Fibroblast of skin of right quadriceps (primary cell): ENCODE measurements at places on chromosomes 13 and 19.

GRCh38 chr19:18915639-18916038, 3.5 kb downstream of the COPE start:
- DNase-seq = peak; percentile 22

- peak; percentile 55 for DNase-seq
These were observed 15.6 kb downstream of the KPNA3 start for GRCh38 chr13:49776871-49777270.

DNA sequence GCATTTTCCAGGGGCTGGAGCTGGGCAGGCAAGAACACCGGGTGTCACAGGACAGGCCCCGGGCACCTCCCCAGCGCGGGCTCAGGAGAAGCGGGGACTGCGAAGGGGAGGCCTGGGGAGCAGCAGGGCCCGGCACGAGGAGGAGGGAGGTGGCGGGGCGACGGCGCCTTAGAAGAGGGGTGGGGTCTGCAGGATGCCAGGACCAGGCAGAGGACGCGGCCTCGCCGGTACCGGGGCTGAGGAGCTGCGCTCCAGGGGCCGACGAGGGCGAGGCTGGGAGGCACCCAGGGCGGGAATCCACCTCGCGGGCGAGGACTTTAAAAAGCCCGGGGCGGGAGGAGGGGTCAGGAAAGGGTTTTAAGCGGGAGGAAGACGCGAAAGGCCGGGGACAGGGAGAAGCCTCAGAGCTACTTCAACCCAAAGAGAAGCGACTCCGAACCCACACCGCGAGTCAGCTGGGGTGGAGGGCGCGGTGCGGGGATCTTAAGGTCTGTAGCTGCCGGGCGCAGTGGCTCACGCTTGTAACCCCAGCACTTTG, 665 bp downstream of the ZNF347 start:
- peak; percentile 33 for DNase-seq

DNA sequence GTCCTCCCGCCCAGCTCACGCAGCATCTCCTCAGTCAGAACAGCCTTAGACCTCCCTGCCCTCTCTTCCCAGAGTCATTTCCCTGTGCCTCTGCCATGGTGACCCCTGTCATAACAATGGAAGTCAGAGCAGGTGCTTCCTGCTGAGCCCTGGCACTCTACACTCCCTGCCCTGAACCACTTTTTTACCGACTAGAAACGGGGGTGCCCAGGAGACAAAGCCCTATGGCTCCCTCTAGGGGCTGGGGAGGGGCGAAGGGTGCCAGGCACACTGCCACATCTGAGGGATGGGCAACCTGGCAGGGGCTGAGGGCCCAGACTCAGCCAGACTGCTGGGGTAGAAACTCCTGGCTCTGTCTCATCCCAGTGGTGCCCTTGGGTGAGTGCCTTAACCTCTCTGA, 16.4 kb downstream of the ZNF574 start:
- no peak for DNase-seq

- no peak for DNase-seq
These were observed 23.7 kb upstream of the LAMP1 start for GRCh38 chr13:113273321-113273720.
